ENCODE measurements at places on chromosomes 5 and 9.

DNA sequence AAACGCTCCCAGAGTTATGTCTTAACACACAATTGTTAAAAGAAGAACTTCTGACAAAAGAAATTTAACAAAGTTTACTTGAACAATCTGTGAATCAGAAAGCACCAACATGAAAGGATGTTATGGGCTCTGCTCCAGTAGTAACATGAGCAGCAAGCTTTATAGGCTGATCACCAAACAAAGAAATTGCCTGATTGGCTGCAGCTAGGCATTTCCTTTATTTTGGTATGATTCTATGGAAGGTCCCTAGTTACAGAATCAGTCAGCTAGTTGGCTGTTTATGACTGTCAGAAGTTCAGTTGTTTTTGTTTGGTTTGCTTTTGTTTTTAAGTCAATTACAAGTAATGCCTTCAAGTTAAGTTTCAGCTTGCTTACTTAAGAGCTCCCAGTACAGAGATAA is 102.4 kb upstream of the SMC2 start:
- DNase-seq = no peak

DNA sequence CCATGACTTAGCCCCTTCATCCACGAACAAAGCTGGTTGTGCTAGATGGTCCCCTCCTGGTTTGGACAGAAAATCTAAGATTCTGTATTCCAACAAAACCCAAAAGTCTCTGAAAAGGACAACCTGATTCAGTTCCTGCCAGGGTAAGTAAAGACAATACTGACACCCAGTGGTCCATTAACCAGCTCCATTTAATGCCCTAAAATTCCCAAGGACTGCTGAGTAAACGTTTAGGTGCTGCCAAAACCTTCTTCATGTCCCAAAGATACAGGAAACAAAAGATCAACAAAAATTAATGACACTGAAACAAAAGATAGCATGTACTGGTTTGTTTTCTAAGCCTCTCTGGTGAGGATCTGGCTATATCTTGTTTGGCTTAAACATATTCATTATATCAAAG is 25.3 kb upstream of the PPP1R2B start:
- peak; percentile 60 for DNase-seq

- DNase-seq = no peak
These were observed 362.5 kb upstream of the CCNH start for GRCh38 chr5:87775228-87775627.

DNA sequence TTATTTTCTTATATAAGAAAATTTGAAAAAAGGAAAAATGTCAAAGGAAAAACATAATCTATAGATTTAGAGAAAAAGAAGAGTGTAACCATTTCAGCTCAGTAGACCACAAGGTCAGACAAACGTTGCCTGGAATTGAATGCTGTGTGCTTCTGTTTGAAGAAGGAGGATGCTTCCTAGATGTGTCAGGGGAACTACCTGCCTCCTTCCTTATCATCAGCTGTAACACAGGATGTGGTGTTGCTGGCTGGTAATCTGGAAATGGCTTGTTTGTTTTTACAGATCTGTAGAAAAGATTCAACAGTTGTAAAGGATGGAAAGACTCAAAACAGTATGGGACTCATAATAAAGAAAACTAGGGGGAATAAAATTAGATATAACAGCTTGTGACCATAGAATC is 160.7 kb upstream of the MEF2C start:
- no peak for DNase-seq

DNA sequence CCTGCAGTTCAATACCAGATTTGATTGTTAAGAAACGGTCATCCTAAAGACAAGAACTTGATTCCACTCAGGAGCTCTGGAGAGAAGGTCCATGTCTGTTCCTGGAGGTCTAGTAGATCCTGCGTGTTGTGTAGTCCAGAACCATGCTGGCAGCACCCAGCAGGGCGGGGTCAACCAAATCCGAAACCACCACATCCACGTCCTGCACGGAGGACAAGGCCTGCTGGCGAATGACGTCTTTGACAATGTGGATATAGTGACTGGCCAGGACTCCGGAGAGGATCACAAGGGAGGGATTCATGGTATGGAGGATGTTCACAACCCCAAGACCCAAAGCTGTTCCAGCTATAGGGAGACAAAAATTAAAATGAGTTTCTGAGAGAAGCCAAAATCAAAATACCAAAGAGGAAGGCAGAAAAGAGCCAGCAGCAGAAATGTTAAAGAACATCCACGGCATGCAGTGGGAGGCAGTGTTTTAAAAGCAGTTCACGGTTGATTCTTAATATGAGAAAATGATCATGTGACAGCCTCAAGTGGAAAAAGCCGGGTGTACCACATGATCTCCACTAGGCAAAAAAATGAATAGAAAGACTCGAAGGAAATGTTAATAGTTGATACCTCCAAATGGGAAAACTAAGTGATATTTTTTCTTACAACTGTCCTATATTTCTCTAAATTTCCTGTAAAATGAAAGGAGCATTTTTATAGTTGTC is 26.7 kb downstream of the CLTA start:
- no peak for DNase-seq

DNA sequence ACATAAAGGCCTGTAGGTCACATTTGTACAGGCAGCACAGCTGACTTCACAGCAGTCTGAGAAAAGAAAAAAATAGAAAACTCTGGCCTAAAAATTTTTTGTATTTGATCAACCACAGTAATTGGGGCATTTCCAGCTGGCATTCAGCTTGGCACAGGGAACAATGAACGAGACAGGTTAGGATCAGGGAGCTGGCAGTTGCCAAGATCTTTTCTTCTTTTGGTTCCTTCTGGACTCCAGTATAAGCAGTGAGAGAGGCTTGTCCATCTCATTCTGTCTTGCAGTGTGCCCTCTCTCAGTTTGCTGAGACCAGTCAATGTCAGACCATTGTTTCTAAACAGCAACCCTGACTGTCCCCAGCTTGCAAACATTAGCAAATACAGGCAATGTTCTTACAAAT is 601.1 kb downstream of the TLR4 start:
- DNase-seq = no peak

DNA sequence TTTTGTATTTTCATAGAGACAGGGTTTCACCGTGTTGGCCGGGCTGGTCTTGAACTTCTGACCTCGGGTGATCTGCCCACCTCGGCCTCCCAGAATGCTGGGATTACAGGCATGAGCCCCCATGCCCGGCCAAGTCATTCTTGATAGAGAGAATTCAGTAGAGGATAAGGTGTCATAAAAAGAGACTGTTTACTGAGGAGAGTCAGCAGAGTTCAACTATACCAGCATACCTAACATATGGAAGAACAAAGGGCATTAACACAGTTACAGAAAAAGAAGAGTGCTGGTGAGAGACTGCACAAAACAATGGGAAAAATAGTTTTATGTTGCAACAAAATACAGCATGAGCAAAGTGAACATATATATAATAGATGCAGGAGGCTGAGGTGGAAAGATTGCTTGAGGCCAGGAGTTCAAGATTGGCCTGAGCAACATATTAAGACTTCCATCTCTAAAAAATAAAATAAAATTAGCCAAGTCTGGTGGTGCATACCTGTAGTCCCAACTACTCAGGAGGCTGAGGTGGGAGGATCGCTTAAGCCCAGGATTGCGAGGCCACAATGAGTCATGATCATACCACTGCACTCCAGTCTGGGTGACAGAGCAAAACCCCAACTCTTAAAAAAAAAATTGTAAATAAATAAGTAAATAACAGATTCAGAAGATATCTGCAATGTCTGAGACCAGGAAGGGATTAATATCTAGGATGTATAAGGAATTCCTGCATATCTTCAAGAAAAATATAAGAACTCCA is 19.5 kb downstream of the B4GALT1 start:
- DNase-seq = no peak

All from forelimb muscle (tissue), 1 donor.